CD4-positive, alpha-beta T cell (primary cell): ENCODE measurements at places on chromosomes 16 and 17.

DNA sequence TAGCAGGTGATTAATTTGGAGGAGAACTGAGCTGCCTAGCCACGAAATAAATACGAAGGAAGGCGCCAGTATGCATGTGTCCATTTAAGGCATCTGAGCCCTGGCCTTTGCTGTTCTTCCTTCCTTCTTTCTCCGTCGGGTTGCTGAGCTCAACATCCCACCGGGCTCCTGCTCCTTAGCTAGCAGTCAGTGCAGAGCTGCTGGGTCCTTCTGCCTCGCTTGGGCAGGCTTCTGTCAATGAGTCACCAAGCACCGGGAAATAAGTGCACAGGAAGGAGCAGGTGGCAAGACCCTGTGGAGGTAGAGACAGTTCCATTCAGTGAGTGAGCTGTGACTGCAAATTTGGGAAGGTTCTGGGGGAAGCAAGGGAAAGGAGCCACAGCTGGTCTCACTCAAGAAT, 120.7 kb downstream of the CCDC182 start:
- no peak for DNase-seq

- DNase-seq = no peak
These were observed 3.1 kb downstream of the NPW start for GRCh38 chr16:2022723-2023091.

DNA sequence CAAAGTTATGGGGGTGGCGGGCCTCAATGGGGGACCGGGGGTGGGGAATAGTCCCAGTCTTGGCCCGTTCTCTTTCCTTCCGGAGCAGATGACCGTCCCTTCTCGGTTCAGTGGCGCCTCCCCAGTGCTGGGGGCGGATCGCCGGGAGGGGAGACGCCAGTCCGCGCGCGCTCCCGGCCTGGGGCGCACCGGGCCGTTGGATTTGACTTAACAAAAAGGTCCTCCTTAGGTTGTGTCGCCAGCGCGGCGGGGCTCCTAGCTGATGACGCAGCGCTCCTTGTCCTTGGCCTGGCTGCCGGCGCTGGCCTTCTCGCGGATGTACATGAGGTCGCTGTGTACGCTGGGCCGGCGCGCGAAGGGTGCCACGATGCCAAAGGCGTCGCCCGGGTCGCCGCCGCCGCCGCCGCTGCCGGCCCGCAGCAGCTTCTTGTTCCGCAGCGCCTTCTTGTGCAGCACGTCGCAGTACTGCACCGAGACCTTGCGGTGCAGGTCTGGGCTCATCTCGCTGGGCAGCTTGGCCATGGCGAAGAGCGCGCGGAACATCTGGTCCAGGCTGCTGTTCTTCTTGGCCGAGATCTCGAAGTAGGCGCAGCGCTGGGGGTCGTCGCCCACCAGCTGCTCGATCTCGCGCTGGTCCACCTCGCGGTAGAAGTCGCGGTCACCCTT, 1.2 kb downstream of the RASD1 start:
- DNase-seq = peak; percentile 6

GRCh38 chr17:49018748-49019147, 21.6 kb downstream of the IGF2BP1 start:
- no peak for DNase-seq

- DNase-seq = no peak
These were observed 25.1 kb downstream of the NKD1 start for GRCh38 chr16:50573279-50573678.

DNA sequence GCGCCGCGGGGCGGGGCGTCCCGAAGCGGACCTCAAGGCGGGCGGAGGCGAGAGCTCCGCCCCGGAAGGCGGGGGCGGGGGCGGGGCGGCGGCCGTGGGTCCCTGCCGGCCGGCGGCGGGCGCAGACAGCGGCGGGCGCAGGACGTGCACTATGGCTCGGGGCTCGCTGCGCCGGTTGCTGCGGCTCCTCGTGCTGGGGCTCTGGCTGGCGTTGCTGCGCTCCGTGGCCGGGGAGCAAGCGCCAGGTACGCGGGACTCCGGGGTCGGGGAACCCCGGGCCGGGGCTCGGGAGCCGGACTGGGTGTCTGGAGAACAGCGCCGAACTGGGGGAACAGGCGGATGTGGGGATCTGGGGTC, at the start of gene TNFRSF12A:
Gene TNFRSF12A, plus strand, starts transcription at position 122 of the 357 bp plus-strand sequence. Its CDS starts 30 bp downstream, at position 152.
- DNase-seq = peak; percentile 63

- no peak for DNase-seq
These were observed 65.1 kb downstream of the WSCD1 start for GRCh38 chr17:6135236-6135635.

DNA sequence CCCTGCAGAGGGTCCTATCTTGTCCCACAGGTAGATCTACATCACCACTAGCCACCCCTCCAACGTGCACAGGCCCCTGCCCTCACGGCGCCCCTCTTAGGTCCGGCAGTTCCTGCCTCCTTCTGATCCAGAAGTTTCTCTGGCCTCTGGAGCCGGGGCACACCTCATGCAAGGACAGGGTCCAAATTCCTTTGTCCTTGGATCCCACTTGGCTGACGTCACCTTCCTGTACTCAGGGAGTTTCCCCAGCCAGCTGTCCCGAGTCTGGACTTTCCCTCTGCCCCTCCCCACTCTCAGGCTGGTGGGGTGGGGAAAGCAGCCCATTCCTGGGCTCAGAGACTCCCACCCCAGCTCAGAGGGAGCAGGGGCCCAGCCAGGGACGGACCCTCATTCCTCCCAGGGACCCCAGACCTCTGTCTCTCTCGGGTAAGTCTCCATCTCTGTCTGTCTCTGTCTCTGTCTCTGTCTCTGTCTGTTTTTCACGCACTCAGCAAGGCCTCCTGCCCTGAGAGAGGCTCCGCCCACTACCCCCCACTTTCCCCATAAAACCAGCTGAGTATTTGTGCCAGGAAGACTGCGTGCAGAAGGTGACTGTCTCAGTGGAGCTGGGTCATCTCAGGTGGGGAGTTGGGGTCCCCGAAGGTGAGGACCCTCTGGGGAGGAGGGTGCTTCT, at the start of gene IL32:
Gene IL32, plus strand, starts transcription at position 572 of the 673 bp plus-strand sequence. CDS start 172 bp downstream, outside the sequence.
- DNase-seq = peak; percentile 46

DNA sequence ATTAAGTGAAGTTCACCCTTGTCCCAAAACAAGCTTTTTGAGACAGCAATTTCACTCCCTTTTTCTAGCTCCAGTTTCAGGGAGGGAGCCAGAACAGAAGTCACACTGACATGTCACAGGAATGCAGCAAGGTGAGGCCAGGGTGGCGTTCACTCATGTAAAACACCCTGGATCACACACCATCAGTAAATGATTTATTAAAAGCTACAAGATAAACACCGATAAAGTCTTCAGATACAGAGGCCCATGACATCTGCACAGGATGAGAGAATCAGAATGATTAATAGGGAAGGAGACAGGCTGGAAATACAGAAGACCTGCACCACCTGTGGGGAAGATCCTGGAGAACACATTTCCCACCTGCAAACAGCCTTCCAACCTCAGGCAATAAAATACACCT, 77.5 kb upstream of the DYNLRB2 start:
- DNase-seq = no peak

DNA sequence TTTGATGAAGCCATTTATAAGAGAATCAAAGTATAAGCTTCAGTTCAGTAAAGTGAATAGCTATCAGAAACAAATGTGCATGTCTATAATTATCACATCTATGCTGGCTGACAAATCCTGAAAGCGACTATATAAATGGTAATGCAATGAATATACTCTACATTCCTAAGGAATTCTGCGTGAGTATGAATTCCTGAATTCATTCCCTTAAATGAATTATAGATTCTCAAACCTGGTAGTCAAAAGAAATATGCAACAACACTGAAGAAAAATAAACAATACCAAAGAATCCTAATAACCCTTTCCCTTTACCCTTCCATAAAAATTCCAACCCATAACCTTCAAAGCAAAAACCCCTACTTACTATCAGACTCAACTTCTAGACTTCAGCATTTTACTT, 416.6 kb upstream of the PMFBP1 start:
- DNase-seq = no peak

- DNase-seq = no peak
These were observed 120.5 kb downstream of the CLEC16A start for GRCh38 chr16:11064851-11065250.

GRCh38 chr16:85698935-85699558, 10.3 kb upstream of the GINS2 start:
- DNase-seq = no peak

DNA sequence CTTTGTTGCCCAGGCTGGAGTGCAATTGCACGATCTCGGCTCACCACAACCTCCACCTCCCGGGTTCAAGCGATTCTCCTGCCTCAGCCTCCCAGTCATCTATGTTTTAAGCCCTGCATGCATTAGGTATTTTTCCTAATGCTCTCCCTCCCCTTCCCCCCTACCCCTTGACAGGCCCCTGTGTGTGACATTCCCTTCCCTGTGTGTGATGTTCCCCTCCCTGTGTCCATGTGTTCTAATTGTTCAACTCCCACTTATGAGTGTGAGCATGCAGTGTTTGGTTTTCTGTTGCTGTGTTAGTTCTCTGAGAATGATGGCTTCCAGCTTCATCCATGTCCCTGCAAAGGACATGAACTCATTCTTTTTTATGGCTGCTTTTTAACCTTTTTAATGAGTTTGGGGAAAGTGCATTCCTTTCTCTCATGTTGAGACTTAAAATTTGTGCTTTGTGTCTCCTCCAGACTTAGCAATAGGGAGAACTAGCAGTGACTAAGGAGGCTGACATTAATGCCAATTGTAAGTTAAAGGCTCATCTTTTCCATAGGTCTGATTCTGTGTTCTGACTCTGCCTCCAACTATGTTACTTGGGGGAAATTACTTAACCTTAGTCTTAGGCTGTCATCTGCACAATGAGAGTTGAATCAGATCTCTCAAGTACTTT, 17.7 kb upstream of the PHAF1 start:
- DNase-seq = no peak
